Activated CD4-positive, alpha-beta T cell treated with anti-CD3 and anti-CD28 coated beads, Interleukin-2, amount 50 U/mL, for 4 hours (primary cell): ENCODE measurements at places on chromosomes 5 and 9.

DNA sequence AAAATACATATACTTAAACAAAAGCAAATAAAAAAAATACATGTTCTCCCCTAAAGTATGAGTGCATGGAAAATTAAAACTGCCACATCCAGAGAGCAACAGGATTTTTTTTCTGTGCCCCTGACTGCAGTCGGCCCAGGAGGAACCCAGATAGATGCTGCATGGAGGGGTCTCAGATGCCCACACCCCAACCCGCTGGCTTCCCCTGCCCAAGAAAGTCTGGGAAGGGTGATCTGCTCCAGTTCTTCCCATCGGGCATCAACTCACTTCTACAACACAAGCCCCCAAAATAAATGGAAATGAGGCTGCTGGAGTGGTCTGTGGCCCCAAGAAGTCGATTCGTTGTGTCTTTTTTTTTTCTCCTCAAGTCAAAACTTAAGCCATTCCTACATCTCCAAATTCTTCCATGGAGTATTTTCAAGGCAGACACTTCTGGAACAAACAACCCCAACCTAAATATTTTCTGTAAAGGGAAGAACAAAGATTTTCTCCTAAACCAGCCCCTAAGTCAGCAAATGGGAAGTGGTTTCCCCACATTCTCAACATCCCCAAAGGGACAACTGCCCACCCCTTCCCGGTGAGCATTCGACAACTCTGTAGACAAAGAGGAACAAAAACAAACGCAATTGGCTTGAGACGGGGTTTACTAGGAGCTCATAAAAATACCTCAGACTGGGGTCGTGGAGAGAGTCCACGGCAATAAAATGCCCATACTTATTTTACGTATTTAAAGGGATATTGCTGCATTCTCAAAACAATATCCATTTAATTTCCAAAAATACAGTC lies 46.7 kb downstream of the ROR2 start:
- no peak for DNase-seq

GRCh38 chr5:32387211-32387610 lies 57.3 kb downstream of the ZFR start:
- DNase-seq = no peak

- DNase-seq = no peak
Measured at GRCh38 chr5:125654392-125654791, 768.8 kb upstream of the GRAMD2B start.

DNA sequence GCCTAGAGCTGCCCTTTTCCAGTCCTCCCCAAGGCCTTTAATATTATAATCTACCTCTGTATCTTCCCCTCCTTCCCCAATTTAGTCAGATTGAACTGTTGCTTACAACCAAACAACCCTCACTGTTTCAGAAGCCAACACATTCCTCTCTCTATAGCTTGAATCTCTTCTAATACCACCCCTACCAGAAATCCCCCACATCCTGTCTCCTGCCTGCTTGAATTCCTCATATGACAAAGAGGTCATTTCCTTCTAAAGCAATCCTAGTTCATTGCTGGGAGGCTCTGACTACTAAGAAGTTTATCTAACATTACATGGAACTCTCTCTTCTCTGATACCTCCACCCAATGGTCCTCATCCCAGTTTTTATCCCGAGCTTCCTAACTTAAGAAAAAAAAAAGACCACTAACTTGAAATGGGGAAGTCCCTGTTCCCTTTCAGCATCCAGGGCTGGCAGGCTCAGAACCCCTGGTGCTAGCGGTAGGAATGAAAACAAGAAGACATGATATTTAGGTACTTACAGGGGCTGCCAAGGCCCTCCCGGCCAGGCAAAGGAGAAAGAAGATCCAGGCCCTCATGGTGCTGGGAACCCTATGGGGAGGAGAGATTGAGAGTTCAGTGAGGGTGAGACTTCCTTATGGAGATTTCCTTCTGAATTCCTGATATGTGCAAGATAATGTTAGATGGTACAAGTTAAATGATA lies 11.0 kb downstream of the SPARC start:
- no peak for DNase-seq

DNA sequence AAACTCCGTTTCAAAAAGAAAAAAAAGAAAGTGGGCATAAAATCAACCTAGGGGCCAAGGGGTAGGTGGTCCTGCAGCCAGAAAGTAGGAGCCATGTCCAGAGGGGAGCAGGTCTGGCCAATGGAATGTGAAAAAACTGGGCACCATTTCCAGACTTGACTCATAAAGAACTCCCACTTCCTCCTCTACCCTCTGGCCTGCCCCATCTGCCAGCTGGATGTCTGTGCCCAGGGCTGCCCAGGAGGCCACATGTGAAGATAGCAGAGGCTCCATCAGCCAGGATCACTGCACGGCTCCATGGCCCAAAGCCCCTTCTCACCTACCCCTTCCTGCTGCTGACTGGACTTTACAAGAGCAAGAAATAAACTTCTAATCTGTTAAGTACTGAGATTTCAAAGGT lies 42.1 kb upstream of the EEIG1 start:
- no peak for DNase-seq

DNA sequence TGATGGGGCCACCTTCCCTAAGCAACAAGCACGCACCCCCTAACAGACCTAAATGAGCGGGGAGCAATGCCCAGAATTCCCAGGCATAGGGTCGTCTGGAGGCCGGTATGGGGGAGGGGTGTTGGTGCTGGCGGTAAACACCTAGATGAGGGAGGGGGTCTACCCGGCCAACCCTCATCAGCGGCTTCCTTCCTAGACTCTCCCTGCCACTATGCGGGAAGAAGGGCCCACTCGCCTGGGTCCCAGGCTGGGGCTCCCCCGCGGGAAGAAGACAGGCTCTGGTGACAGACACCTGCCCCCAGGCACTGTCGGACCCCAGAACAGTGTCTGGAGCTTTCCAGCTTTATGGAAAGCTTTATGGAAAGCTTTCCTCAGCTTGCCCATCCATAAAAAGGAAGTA lies 519.0 kb upstream of the SEMA6A start:
- DNase-seq = no peak

DNA sequence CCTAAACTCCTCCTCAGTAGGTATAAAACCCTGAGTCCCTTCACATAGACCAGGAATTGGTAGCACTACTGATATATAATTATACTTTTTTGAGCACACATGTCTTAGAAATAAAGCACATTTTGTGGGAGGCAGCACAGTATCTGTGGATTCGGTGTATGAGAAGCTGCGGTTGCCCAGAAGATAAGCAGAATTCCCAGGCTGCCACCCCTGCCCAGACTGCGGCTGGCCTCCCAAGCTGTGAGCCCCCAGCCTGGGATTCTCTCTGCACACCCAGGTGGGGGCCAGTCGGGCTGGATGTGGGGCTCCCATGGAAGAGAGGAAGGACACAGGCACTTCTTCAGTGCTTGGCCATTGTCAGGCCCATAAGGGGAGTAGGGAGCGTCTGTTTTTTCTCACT lies 25.6 kb upstream of the ANGPTL2 start:
- DNase-seq = no peak

DNA sequence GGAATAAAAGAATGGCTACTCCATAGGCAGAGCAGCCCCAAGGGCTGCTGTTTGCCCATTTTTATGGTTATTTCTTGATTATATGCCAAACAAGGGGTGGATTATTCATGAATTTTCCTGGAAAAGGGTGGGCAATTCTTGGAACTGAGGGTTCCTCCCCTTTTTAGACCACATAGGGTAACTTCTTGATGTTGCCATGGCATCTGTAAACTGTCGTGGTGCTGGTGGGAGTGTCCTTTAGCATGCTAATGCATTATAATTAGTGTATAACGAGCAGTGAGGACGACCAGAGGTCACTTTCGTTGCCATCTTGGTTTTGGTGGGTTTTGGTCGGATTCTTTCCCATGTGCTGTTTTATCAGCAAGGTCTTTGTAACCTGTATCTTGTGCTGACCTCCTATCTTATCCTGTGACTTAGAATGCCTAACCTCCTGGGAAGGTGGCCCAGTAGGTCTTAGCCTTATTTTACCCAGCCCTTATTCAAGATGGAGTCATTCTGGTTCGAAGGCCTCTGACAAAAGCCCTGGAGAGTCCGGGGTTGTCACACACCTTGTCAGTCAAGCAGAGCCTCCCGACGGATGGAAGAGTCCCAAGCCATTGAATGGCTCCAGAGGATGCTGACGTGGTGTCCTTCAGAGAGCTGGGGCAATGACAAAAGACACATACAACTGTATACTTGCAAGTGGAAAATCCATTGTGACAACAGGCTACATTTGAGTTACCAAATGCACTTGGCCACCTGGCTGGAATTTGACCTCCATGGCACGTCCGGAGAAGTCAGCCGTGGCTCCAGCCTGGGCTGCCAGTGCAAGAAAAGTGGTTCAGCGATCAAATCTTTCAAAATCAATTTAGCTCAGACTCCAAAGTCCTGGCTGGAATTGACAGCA lies 67.1 kb upstream of the CLINT1 start:
- DNase-seq = no peak

GRCh38 chr5:163916376-163916775 lies 411.0 kb downstream of the MAT2B start:
- no peak for DNase-seq

GRCh38 chr5:24232929-24233498 lies 411.8 kb downstream of the CDH10 start:
- DNase-seq = no peak

DNA sequence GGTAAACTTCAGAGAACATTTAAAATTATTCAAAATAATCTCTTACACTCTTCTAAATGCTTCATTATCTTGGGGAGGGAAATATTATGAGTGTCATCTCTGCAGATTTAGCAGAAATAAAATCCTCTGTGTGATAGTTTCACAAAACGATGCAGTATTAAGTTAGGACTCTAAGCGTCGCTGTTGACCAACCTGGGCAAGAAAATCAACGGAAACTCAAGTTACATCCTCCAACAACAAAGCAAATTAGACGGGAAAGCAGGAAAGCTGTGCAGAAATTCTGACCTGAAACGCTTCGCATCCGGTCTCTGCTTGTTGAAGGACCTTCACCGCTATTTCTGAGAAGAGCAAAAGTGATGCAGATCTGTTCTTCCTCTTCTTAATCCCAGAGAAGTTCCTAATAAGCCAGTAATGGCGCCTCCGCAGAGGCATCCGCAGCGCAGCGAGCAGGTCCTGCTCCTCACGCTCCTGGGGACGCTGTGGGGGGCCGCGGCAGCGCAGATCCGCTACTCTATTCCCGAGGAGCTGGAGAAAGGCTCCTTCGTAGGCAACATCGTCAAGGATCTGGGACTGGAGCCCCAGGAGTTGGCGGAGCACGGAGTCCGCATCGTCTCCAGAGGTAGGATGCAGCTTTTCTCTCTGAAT lies at the start of gene PCDHGA6:
TSS of gene PCDHGA6 (plus strand) at position 219 of the 645 bp plus-strand sequence. CDS start at position 412, 193 bp downstream.
- DNase-seq = no peak

DNA sequence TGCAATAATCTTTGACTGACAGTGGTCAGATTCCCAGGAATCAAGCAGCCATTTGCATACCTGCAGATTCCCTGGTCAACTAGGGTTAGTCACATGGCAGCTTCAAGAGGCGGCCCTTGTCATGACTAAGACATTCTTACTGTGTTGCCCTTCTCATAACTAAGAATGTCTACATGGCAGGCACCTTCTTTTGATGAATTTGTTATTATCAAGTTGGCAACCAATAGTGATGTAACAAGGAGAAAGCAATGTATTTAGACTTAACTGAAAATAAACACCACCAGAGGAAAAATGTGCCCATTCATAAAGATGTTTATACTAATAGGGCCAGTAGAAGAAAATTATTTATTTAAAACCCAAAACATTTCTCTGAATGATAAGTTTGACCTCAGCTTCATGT lies 215.6 kb downstream of the TLE1 start:
- DNase-seq = no peak

GRCh38 chr9:2608276-2608675 lies 13.3 kb upstream of the VLDLR start:
- DNase-seq = no peak

DNA sequence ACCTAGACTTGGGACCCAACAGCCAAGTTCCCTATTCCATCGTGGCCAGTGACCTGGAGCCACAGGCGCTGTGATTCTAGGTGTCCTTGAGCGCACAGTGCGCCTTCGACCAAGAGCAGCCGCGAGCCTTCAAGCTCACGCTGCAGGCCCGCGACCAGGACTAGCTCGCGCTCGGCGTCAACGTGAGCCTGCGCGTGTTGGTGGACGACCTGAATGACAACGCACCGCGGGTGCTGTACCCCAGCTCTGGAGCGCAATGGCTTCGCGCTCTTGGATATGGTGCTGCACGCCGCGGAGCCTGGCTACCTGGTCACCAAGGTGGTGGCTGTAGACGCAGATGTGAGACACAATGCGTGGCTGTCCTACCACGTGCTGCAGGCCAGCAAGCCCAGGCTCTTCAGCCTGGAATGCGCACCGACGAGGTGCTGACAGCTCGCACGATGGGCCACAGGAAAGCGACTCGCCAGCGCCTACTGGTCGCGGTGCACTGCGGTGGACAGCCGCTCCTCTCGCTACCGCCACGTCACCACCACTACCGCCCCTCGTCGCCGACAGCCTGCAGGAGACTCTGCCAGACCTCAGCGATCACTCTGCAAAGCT lies 11.4 kb downstream of the PCDHGA12 start:
- DNase-seq = no peak

DNA sequence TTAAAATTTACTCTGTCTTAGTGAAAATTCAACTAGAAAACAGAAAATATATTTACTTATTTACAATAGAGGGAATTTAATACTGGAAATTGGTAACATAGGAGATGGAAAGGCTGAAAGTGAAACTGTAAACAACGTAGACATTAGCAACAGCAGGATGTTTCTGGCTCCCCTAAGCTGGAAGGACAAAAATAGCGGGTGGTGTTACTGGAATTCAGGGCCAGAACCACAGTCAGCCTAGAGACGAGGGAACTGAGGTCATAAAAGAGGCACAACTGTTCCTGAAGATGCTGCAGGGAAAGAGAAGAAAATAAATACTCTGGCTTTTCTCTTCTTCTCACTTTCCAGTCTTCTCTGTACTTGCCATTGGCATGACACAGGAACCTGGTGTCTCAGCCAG lies 80.4 kb upstream of the NIPBL start:
- no peak for DNase-seq

DNA sequence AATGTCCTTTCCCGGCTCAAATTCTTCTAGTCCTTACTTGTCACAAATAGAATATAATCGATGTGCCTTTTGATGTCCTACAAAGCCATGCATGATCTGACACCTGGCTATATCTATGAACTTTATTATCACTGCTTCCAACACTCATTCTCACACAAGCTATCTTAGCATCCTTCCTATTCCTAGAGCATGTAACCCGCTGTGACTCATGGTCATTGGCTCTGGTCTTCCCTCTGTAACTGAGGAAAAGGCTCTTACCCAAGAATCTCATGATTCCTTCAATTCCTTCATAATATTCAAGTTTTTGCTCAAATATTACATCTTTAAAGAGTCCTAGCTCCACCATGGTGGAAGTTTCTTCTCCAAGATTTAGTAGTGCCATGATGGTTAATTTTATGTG lies 480.0 kb upstream of the PAPPA start:
- DNase-seq = no peak

- DNase-seq = peak; percentile 50
Measured at GRCh38 chr9:4640027-4640426, 22.1 kb upstream of the PLPP6 start.

DNA sequence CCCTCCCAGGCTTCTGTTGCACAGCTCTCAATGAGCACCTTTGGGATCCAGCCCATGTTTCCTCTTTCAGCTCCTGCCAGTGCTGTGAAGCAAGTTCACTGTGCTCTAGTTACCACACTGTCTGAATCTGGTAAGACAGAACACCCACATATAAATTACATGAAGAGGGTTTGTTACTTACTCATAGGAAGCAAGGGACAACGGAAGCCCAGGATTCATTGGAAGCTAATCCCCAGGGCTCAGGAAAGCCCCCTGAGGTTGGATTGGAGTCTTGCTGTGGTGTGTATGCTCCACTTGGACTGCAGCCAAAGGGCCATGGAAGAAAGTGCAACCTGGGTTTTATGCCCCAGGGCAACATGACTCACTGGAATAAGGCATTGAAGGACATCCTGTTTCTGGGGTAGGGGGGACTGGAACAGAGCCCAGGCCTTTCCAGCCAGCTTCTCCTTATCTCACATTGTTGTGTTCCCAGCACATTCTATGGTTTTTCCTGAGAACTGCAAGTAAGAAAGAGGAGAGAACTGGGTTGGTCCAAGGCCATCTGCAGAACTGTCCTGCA lies 15.6 kb upstream of the CLK4 start:
- DNase-seq = no peak
